Stimulated activated naive CD8-positive, alpha-beta T cell treated with anti-CD3 and anti-CD28 coated beads, Interleukin-15, Interleukin-2, amounts not matched to agents 100 U/mL and 50 U/mL, for 24 hours (primary cell): ENCODE measurements at places on chromosomes 4 and X.
A peak's percentile ranks its signal among the peaks of the same experiment; 100 is the strongest.

DNA sequence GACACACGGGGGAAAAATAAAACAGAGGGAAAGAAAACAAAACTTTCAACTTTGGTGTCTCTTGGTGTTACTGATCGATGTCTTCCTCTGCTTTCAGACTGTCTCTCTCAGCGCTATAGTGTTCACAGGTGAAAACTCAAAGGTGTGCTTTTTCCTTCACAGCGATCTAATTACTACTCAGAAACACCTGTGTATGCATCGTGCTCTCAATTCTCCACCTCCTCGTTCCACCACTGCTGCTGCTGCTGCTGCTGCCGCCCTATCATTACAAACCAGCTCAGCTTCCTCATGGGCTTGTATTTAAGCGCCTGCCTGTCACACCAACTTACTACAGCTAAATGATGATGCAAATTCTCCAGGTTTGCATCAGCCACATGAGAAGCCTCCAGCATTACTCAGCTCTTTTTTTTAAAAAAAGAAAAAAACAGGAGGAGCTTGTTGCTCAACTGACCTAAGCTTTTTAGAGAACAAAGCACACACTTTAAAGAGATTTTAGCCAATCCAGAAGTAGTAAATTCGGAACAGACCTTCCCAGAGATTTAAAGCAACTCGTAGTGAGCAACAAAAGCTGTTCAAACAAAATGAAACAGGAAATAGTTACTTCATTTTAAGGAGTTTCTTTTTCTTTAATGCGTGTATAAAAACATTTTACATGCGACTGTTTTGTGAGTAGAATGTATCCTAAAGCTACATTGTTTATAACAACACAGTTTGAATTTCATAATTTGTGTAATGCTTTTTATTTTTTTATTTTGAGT is at the start of gene SLC7A11:
TSS of gene SLC7A11 (minus strand) at position 274 of the 758 bp plus-strand sequence. CDS start 280 bp downstream, outside the sequence.
- peak; percentile 48 for DNase-seq

- no peak for DNase-seq
Measured at GRCh38 chr4:147605499-147605898, 11.7 kb upstream of the TMEM184C start.

DNA sequence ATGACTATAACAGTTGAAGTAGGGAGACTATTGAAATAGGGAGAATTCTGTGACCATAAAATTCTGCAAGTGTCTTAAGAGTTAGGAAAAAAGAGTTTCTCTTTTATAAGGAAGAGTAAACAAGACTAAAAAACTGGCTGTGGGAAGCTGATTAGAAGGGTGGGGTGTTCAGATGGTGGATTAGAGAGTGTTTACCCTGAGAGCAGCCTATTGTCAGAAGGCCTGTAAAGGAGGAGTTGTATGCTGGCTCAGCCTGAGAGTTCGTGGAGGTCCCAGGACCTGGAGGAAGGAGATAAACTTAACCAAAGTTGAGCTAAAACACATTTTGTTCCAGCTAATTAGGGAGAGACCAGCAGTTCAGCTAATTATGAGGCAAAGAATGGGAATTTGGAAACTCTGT is 629.7 kb downstream of the PCDH7 start:
- DNase-seq = no peak

- peak; percentile 66 for DNase-seq
Measured at GRCh38 chr4:2290974-2291704, 29.2 kb upstream of the MXD4 start.

DNA sequence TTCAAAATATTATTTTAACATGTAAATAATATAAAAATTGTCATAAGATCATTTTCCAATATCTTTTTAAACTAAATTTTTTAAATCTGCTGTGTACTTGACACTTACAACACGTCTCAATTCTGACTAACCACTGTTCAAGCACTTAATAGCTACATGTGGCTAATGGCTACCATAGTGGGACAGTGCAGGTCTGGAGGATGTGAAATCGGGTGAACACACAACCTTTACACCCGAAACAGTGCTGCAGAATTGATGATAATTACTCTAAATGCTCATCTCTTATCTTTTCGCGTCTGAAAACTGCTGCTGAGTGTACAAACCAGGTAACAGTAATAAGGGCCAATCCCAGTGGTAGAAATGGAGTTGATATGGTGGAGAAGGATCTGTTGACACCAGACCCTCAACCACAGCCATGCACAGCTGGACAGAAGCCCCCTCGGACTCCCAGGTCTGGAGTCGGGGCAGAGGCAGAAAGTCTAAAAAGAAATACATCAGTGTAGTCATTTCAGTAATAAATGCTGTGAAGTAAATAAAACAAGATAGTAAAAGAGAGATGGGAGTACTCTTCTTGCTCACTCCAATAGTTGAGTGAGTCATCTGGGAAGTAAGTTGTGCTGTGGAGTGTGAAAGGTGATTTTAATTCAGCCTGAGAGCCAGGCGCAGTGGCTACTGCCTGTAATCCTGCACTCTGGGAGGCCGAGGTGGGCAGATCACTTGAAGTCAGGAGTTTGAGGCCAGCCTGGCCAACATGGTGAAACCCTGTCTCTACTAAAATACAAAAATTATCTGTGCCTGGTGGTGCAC is 150.0 kb downstream of the CBR4 start:
- DNase-seq = no peak

GRCh38 chr4:147355847-147356246 is 125.0 kb upstream of the EDNRA start:
- DNase-seq = no peak

GRCh38 chr4:165382640-165383039 is 3.8 kb downstream of the CPE start:
- no peak for DNase-seq

DNA sequence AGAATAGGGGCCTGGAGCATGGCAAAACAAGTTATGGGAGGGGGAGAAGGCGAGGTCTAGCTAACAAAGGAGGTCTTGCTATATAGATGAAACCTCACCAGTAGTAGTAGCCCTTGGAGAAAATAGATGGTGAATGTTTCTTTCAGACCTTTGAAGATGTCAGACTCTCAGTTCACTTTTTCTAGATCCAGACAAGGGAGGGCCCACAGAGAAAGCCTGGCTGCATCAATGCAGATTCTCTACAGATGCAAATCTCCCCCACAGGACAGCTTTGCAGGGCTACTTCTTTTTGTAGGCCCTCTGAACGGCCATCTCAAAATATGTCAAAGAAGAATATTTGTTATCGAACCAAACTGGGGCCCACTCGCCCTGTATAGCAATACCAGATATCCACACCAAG is 159.7 kb downstream of the ANK2 start:
- DNase-seq = no peak

- no peak for DNase-seq
Measured at GRCh38 chr4:103482893-103483292, 236.9 kb downstream of the TACR3 start.

DNA sequence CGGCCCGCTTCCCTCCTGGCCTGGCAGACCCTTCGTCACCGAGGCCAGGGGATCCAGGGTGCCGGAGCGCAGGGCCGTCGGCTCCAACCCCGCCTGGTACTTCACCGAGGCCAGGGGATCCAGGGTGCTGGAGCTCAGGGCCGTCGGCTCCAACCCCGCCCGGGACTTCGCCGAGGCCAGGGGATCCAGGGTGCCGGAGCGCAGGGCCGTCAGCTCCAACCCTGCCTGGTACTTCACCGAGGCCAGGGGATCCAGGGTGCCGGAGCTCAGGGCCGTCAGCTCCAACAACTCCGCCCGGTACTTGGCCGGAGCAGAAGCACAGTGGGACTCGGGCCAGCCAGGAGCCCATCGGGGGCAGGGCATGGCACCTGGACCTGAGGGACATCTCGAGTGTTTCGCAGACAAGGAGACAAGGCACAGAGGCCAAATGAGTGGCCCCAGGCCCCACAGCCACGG is 85.1 kb downstream of the FAM53A start:
- no peak for DNase-seq

DNA sequence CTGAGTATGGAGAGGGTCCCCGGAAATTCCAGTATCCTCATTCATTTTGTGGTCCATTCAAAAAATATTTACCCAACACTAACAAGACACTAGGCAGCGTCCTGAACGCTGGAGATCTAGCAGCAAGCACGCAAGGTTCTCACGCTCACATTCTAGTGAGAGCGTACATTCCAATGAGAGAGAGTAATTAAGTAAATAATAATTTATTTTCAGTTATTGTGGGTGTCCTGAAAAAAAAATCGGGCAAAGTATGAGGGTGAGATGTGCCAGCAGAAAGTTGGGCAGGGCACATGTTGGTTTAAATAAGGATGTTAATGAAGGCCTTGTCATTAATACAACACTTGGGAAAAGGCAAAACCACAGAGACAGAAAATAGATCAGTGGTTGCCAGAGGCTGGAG is 4.0 kb upstream of the TMEM156 start:
- no peak for DNase-seq

DNA sequence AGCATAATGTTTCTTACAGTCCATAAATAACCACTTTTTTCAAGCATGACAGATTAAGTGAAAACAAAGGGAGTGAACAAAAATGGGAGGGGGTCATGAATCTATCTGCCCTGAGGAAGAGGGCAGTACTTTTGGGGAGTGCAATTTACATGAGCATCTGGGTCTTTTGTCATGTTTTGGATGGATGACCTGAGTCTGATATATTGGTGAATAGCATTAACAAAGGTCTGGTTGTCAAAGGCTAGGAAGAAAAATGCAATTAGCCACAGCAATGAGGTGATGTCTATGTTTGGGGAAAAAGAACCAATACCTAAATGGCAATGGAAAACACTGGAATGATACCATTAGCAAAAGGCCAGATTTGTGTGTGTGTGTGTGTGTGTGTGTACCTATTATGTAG is 15.1 kb upstream of the MAD2L1 start:
- DNase-seq = no peak

- DNase-seq = no peak
Measured at GRCh38 chr4:127049526-127049925, 583.2 kb upstream of the INTU start.

DNA sequence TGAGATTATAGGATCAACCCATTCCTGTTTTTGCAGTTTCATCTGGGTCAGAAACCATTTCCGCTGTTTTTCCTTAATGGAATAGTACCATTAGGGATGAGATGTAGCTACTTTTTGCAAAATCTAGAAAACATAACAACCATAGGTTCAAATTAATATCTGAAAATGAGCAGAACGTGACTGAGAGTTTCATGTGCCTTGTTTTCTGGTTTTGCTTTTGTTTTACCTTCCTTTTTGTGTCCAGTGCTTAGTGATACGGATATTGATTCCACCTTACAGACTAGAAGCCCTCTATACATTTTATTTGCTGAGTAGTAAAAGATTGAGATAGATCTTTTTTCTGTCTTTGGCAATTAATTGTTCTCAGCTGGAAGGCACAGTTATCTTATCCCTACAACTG is 46.5 kb downstream of the SNX25 start:
- no peak for DNase-seq
